ENCODE measurements at places on chromosomes 12 and 14.

DNA sequence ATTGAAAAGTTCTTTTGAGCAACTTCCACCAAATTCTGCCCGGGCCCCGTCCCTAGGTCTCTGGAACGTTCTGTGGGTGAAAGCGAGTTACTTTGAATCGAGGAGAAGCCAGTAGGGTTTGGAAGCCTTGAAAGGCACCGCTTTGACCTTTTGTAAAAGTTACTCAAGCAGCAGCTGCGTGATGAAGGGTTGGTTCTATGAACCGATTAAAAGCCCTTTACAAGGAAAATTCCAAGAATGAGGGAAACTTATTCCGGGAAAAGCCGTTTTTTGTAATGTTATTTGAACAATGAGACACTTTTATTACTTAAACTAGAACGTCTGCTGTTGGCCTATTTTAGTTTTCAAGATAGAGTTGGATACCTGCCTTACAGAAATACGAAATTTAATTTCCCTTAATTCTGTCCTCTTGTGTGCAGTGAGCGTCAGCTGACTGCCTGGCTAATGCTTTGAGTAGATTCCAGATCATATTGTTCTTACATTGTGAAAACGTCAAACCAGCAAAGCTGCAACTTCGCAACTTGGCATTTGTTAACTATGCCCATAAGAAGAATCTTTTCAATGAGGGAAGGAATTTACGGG lies 906 bp downstream of the LARP4 start:
- DNase-seq = no peak

DNA sequence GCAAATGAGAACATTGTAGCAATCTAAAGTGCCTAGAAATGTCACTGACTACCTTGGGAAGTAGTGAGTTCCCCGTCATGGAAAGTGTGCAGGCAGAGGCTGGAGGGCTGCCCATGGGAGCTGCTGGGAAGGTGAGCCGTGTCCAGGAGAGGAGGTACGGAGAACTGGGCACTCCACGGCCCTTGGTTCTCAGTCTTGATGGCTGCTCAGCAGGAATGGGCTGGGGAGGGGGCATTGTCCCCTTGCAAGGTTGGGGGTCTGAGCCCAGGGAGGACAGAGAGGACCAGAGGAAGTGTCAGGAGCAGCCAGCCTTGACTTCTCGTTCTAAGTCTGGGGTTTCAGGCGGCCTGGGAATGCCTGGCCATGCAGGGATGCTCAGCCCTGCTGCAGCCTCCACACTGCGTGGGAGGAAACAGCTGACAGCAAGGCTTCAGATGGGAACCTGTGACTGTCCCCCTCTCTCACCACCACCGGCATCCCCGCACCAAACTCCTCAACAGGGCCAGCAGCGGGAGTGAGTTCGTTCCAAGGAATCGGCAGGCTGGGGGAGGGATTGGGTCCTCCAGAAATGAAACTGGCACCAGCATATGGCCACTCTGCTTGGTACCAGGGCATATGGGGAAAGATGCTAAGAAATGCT lies 140.2 kb downstream of the BCL11B start:
- DNase-seq = no peak

GRCh38 chr14:91142214-91142668 lies 28.4 kb downstream of the DGLUCY start:
- DNase-seq = no peak

- no peak for DNase-seq
Observed at GRCh38 chr12:65699251-65699650, 125.0 kb upstream of the HMGA2 start.

GRCh38 chr12:3935078-3935477 lies 61.9 kb upstream of the PARP11 start:
- no peak for DNase-seq

DNA sequence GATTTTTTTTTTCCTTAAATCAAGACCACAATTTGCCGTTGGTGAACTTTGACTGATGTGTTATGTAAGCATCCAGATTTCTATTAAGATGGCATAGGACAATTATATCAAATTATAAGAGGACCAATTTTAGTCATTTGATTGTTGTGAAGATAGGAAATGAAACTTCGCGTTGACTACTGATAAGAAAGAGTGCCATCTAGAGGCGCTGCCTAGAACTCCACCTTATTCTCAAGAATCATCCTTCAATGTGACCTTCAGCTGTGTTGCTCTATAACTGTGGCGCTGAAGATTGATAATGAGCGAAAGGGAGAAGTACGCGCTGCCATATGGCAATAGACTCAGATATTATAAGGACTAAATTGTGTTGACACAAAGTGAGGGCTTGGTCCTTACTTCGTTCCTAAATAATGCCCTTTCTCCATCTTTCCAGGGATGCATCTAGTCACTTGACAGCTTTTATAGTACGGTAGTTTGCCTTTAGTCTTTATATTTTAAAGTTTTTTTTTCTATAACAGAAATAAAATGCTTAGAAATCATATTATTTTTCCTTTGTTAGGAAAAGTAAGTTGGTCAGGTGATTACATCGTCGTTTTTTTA lies 350.8 kb upstream of the STXBP6 start:
- DNase-seq = no peak

- DNase-seq = no peak
Observed at GRCh38 chr12:67413577-67413976, 144.4 kb downstream of the CAND1 start.

- no peak for DNase-seq
Observed at GRCh38 chr14:58923751-58924405, 264.6 kb upstream of the DAAM1 start.

GRCh38 chr14:75220156-75220555 lies 43.7 kb upstream of the TMED10 start:
- DNase-seq = no peak

DNA sequence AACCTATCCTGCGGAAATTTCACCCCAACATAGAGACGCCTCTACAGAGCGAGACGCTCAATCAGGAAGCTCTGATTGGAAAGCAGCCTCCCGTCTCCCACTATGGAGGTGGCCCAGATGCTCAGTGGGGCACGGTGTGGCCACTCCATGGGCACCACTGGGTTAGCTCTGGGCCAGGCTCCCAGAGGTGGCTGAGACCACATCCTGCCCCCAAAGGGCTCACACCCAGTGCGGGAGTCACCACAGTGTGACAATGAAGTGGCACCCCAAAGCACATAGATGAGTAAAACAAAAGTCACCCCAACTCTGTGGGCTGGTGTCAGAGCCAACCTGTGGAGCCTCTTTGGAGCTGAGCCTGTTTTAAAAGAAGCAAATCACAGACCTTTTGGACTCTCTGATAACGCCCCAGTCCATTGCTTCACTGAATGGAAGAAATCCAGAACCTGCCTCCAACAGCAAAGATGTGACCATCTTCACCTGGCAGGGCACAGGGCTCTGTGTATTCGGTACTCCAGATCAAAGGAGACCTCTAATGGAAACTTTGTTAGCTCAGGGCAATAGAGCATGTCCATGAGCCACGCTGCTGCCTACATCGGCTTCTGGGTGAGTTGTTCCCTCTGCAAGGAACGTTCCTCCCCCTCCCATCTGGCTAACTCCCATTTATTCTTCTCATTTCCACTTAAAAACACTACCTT lies 19.6 kb downstream of the CLMN start:
- no peak for DNase-seq

- no peak for DNase-seq
Observed at GRCh38 chr14:37081218-37081617, 91.2 kb downstream of the SLC25A21 start.

Measured in HS-27A (cell line).